ENCODE measurements at places on chromosomes 12 and 14.

GRCh38 chr14:88129306-88130056 lies 124.5 kb downstream of the GPR65 start:
- peak; percentile 3 for DNase-seq

- no peak for DNase-seq
Measured at GRCh38 chr14:91912035-91912434, 35.5 kb downstream of the FBLN5 start.

GRCh38 chr12:112342587-112342986 lies 39.6 kb downstream of the HECTD4 start:
- no peak for DNase-seq

GRCh38 chr14:44981198-44981597 lies 19.2 kb downstream of the TOGARAM1 start:
- DNase-seq: no peak

DNA sequence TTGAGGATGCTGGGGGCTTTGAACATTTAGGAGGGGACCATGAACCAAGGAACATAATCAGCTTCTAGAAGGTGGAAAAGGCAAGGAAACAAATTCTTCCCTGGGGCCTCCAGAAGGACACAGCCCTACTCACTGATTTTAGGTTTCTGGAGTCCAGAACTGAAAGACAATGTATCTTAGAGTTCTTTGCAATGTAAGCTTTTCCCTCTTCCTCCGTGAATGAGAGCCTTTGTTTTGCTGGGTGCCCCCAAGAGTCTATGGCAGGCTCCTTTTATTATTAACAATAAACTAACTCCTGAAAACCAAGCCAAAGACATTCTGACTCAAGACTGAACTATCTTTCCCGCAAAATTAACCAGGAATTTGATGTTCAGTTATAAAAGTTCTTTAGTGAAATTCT lies 204.1 kb downstream of the STXBP6 start:
- DNase-seq: no peak

- DNase-seq: no peak
Measured at GRCh38 chr14:93655078-93655750, 133.1 kb downstream of the PRIMA1 start.

DNA sequence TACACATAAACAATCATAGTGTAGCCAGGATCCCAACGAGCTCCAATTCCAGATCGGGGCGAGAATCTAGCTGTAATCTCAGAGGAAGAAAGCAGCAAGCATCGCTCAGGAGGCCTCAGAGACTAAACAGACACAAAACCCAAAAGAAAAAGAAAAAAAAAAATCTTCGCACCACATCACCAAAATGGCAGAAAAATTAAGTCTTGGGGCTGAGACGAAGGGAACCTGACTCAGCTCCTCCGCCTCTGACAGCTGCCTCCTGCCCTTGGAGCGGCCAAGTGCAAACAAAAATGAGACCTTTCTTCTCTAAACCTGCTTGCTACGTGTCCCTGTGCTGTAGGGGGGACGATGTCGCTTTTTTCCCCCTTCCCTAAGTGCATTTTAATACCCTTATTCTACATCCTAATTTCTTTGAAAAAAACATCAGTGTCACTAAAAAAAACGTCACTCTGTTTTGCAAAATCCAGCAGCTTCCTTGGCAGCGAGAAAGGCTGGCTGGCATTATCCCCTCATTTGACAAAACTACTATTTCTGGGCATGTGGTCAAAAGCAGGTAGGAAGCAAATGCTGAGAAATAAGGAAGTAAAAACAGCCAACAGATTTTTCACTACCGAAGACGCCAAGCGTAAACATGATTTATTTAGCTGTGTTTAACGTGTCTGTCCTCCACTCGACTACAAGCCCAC lies 30.5 kb downstream of the BCL11B start:
- DNase-seq: no peak

GRCh38 chr12:58011676-58012075 lies 70.3 kb downstream of the ATP23 start:
- DNase-seq: no peak

DNA sequence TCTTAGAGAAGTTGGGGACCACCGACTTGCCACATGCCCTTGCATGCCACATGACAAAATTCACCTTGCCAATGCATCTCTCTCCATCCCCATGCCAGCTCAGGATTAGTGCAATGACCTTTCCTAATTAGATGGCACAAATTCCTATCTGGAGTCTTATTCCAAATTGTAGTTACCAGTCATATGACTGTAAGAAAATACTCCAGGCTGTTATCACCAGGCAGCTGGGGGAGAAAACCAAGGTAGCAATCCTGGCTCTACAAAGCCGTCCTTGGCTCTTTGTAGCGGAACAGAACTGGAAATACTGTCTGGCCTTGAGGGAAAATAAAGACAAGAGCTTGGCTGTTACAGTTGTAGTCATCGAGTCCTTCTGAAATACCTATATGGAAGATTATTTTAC lies 208.5 kb upstream of the DIO2 start:
- DNase-seq: no peak

- no peak for DNase-seq
Measured at GRCh38 chr12:124302241-124302806, 7.4 kb downstream of the RFLNA start.

GRCh38 chr12:84757978-84758377 lies 154.6 kb downstream of the SLC6A15 start:
- DNase-seq: no peak

- no peak for DNase-seq
Measured at GRCh38 chr12:56257491-56258067, 605 bp downstream of the ANKRD52 start.

DNA sequence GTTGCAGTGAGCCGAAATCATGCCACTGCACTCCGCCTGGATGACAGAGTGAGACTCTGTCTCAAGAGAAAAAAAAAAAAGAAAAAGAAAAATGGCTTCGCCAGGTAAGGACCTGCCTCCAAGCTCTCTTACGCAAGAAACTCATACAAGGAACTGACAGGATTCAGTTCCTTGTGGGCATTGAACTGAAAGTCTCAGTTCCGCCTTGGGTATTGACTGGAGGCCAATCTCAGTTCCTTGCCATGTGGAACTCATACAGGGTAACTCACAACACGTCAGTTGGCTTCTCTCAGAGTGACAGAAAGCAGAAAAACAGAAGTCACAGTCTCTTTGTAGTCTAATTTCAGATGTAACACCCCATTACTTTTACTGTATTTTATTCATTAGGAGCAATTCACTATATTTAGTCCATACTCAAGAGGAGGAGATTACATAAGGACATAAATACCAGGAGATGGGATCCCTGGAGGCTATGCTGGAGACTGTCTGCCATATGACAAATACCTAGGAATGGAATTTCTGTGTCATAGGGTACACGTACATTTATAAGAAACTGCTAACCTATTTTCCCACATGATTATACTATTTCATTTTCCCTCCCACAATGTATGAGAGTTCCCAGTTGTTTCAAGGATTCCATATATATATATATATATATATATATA lies 11.4 kb upstream of the NOPCHAP1 start:
- peak; percentile 78 for DNase-seq

DNA sequence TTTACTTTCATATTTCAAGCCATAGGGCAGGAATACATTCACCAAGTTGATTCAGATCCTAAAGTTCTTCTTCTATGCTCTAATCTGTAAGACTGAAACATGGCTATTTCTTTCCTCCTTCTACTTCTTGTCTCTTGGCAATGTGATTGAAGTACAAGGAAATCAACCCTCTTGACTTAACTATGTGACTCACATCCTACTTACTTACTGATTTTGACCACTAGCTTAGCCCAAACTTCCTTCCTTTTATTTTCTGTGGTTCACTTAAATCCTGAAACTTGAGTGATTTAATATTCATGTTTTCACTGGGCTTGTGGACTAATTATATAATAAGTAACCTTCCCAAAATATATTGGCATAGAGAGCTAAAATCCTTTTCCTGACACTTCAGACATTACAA lies 111.2 kb upstream of the NOVA1 start:
- no peak for DNase-seq

GRCh38 chr12:89160716-89161123 lies 191.6 kb downstream of the DUSP6 start:
- peak; percentile 13 for DNase-seq

GRCh38 chr12:22211128-22211527 lies 123.4 kb downstream of the ST8SIA1 start:
- DNase-seq: no peak

GRCh38 chr12:25764409-25764808 lies 194.1 kb upstream of the RASSF8 start:
- no peak for DNase-seq

GRCh38 chr12:10672231-10672868 lies 1.5 kb downstream of the STYK1 start:
- DNase-seq: no peak

- peak; percentile 61 for DNase-seq
Measured at GRCh38 chr14:75522224-75522982, at the start of gene BATF. TSS of gene BATF (plus strand) at chr14:75522469. CDS start at chr14:75522683, 214 bp downstream.

GRCh38 chr12:52007158-52007921 lies 594 bp downstream of the TAMALIN start:
- peak; percentile 54 for DNase-seq

DNA sequence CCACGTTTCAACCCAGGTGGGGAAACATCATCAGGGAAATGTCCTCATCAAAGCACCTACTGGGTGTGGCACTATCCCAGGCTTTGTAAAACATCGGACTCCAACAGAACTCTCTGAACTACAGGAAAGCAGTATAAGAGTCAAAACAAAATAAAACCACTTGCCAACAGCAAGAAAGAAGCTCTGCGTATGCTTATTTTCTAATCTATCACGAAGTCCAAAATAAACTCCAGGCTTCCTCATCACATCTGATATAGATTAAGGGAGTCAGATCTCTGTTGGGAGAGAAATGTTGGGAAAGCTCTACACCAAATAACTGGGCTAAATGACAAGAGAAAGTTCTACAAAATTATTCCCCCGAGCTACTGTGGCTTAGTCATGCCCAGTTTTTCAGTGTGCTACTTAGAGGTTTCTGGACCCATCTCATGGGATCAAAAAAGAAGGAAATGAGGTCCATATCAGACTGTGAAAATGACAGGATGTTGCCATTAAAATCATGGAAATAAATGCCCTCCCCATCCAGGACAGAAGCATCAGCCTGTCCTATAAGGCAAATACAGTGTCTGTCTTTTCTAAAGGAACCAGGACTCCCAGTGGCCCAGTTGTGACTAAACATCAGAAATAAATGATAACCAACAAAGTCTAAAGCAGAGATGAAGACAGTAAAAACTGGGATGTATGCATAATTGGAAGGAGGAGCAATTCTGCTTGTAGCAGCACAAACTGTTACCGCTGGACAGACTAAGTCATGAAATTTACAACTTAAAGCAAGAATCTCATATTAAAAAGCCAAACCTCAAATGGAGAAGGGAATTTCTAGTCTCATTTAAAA lies 149.5 kb downstream of the STXBP6 start:
- no peak for DNase-seq
